Large intestine (tissue), 12 donors: ENCODE measurements at places on chromosomes 3 and 15. TPM values are rescaled to one million over a fixed set of nuclear protein-coding genes. Genes with fewer than 3 reads are reported as not detected.
A peak's percentile ranks its signal among the peaks of the same experiment; 100 is the strongest.

DNA sequence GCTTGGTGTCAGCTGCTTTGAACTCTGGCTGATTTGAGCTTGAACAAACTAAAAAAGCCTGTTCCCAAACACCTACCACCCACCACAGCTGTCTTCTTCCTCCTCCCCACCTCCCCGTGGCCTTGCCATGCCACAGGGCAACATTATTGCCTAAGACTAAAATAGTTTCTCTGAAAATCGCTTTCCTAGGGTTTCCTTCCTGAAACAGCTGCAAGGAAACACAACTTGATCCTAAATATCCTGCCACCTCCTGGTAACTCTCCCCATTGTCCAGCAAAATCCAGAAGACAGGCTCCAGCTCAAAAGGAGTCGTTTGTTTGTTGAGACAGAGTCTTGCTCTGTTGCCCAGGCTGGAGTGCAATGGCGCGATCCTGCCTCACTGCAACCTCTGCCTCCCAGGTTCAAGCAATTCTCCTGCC is 193.9 kb upstream of the TPM1 start:
- no peak for DNase-seq

DNA sequence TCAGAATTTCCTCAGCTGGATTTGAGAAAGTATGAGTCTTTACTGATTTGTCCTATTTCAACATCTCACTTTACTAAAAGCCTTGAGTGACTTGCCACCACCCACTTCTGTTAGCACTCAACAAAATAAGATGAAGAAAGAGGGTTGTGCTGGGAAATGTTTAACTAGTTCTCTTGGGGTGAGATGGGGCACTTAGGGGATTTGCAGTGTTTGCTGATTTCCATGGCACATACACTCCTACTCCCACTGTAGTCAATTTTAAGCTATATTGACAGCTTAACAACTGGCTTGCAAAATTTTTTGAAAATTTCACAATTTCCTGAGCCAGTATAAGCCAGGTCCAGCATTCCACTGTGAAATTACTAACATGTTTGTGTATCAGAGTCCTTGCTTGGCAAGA is 463.1 kb upstream of the ARHGEF26 start:
- DNase-seq = peak; percentile 81

DNA sequence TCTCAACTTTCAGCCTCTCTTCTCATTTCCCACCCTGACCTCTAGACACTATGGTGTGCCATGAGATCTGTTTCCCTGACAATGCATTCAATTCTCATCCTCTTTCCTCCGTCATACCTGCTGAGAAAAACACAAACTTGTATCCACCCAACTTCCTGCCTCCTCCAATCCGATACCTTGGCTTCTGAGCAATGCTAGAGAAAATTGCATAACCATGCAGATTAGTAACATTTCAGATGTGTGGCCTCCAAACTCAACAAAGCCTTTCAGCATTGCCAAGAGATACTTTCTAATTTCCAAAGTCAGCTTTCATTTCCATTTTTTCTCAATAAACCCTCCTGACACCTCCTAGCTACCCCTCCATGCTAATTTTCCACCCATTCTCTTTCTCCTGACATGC is 88.5 kb downstream of the MINAR1 start:
- DNase-seq = no peak

DNA sequence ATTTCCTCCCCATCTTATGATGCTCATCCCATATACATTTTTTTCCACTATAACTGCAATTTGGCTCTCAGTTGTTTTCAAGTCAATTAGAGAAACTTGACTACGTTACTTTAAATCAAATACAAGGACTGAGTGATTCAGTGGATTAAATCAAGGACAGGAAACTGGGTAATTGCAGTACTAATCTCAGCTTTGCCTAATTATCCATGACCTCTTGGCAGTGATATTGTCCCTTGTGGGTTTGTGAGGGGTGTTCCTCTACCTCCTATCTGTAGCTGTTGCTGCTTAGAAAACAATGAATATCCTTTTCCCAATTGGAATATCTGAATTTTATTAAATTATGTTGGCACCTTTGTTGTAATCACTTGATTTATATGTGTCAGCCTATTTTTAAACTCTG is 79.4 kb downstream of the ZPLD1 start:
- DNase-seq = no peak

DNA sequence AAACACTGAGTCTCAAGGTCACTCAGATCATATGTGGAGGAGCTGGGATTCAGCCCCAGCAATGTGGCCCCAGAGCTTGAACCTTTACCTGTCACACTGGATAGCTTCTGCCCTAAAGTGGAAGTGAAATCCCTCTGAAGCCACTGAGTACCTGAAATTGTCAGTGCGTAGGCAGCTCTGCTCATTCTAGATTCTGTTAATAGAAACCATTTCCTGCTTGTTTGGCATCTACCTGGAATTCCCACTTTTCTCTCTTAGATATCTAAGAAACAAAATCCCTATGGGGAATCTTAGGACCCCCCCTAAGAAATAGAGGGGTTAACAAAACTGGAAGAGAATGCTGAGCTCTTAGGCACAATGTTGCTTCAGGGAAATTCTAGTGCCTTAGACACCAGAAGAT is 29.8 kb downstream of the FBXL22 start:
- DNase-seq = no peak

GRCh38 chr3:52046186-52046901 is 10.0 kb downstream of the DUSP7 start:
- no peak for DNase-seq

DNA sequence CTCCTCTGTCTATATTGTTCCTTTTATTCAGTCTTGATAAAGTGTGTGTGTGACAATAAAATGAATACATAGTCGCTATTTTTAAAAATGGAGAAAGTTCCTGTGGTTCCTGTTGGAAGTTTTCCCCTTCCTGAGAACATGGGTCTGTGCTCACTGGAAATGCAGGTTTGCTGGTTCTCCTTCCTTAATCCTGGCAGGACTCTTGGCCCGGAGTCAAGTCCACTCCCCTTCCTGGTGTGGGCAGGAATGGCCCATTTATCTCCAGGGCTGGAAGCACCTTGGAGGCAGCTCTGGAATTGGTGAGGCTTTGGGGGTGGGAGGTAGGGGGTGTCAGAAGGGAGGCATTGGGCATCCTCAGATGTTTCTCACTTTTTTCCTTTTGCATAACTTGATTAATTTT is 30.1 kb downstream of the FOXL2 start:
- DNase-seq = peak; percentile 41

DNA sequence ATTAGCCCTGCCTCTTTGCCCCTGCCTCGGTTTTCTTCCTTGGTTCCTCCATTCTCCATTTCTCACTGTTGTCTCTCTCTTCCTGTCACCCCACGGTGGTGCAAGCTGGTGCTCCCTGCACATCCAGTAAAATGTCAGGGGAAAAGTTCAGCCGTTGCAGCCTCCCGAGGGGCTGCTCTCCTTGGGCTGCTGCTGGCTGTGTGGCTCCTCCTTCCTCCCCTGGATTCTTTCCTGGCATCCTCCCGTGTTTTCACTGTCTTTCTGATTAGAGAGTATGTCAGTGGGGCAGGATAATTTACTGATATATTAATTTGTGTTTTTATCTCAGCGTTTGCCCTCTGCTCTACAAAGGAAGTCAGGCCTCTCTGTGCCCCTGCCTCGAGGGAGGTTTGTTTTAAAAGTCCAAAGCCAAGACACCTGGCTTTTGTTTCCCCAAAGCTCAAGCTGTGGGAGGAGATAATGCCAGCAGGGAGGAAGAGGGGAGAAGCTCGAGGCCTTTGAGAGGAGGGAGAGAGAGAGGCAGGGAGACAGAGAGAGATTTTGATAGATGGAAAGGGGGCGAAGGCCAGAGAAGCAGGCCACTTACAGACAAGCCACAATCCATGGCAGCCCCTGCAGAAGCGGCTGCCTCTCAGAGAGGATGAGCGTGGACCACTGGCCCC is 150.3 kb upstream of the NR2F2 start:
- no peak for DNase-seq

- DNase-seq = no peak
Measured at GRCh38 chr15:41839781-41840491, 1.3 kb downstream of the PLA2G4B start.

- no peak for DNase-seq
Measured at GRCh38 chr3:31452495-31453106, 80.1 kb upstream of the STT3B start.

Gene CEP152
- 6.4 TPM for polyA plus RNA-seq

Gene SMCO1
- not detected for polyA plus RNA-seq

Gene C3orf85
- 95.5 TPM for polyA plus RNA-seq

Gene OIP5
- polyA plus RNA-seq = 6.0 TPM
